H54 (cell line): ENCODE measurements at places on chromosomes 6 and 20.
A peak's percentile ranks its signal among the peaks of the same experiment; 100 is the strongest.

DNA sequence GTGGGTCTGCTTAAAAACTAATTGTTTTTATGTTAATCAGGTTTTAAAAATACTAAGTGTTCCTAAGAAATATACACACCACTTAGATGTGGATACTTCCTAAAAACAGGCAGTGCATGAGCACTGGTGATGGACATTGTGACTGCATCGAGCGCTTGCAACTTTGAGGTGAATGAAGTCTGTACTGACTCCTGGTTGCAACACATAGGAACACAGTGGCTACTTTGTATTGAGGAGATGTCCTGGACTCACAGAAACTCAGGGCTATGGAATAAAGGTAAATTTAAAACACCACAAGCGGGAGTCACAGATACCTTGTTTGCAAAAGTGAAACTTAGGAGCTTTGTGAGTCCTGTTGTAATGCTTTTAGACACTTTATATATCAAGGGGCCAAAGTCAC lies 55.6 kb upstream of the POLR1H start:
- DNase-seq, result no peak

GRCh38 chr6:130322673-130323268 lies 43.0 kb upstream of the TMEM200A start:
- DNase-seq, result no peak

- no peak for DNase-seq
These were observed 85.4 kb downstream of the CHMP4B start for GRCh38 chr20:33896509-33896908.

- peak; percentile 75 for DNase-seq
These were observed 87.9 kb upstream of the CDYL start for GRCh38 chr6:4687989-4688947.

DNA sequence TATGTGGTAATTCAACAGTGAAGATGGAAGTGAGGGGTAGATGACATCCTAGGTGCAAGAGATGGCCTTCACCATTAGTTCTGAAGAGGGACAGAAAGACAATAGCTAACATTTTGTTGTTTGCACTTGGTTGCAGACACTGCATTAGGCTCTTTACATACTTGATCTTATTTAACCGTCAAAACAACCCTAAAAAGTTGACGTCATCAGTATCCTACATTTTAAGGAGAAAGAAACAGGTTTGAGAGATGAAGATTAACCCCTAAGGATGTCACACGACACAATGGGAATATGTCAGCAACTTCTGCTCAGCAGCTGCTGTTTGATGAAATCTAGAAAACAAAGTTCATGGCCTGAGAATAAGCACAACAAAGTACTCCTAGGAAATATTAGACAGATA lies 72.6 kb upstream of the MC3R start:
- DNase-seq, result no peak

- DNase-seq, result peak; percentile 31
These were observed 423 bp downstream of the KLHDC3 start for GRCh38 chr6:43014434-43014909.
